Small intestine (tissue), 16 donors: ENCODE measurements at places on chromosomes 5 and 9.

GRCh38 chr5:177447611-177448243 lies 1.1 kb downstream of the PRR7 start:
- peak; percentile 42 for DNase-seq

DNA sequence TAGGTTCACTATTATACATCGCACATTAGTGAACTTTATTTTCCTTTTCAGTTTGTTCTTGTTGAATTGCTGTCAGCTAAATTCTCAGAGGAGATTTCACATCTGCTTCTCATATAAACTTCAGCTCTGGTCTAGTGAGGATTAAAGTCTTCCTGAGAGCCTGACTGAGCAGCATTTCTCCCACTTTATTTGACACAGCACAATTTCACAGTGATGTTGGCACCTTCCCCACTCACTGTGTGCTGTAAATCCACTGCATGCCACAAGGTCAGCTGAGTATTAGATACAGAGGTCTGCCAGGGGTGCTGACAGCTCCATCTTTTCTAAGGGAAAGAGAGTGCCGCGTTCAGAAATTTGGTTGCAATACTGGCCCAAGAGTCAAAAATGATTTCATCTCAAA lies 567.4 kb downstream of the PRR16 start:
- no peak for DNase-seq

GRCh38 chr9:134400283-134400682 lies 74.0 kb downstream of the RXRA start:
- no peak for DNase-seq

- DNase-seq = no peak
Measured at GRCh38 chr5:175855041-175855720, 16.2 kb upstream of the CPLX2 start.

DNA sequence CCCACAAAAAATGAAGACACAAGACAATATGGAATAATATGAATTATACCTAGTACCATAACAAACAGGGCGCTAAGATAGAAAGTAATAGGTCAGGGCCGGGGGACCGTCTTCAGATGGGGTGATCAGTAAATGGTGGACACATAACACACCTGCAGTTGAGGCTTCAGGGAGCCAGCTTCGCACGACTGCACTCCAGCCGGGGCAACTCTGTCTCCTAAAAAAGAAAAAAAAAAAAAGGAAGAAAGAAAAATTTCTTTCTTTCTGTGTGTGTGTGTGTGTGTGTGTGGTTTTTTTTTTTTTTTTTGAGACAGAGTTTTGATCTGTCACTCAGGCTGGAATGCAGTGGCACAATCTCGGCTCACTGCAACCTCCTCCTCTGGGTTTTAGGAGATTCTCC lies 75.0 kb upstream of the HSPA9 start:
- DNase-seq = no peak

GRCh38 chr5:172793577-172794488 lies 22.8 kb upstream of the DUSP1 start:
- peak; percentile 62 for DNase-seq

- DNase-seq = peak; percentile 40
Measured at GRCh38 chr5:52007230-52007858, 624.1 kb downstream of the ISL1 start.

DNA sequence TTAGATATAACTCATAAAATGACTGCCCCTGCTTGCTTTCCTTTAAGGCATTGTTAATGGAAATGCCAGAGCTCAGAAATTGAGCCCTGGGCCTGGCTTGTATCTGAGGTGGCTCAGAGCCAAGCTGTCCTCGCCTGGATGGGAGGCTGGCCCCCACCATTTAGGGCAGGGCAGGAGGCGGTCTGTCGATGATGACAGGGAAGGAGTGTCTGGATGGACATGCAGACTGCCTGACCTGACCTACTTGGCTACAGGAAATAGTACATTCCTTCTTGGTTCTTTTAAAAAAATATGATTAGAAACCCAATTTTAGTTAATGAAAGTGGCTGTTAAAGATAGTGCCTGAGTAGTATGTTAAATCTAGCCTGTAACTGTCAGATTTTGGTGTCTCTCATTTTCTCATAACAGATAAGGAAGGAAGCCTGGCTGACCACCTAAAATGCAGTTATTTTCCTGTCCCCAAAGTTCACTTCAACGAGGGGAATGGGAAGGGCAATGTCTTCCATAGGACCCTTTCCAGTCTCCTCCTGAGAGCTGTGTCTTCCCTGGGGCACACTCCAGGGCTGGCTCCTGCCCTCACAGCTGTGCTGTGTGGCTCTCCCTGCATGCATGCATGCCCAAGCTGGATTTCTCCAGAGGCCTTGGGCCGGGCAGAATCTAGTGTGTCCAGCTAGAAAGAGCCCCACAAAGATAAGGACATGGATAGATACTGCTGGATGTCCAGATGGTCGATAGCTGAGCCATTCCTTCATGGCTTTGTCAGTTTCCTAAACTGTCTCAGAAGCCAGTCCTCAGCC lies 42.3 kb downstream of the MACROH2A1 start:
- peak; percentile 46 for DNase-seq

- no peak for DNase-seq
Measured at GRCh38 chr5:61089351-61089750, 72.9 kb downstream of the SMIM15 start.

GRCh38 chr9:97578846-97579245 lies 54.3 kb downstream of the TSTD2 start:
- DNase-seq = no peak

GRCh38 chr5:128424646-128425045 lies 113.4 kb downstream of the FBN2 start:
- DNase-seq = no peak

DNA sequence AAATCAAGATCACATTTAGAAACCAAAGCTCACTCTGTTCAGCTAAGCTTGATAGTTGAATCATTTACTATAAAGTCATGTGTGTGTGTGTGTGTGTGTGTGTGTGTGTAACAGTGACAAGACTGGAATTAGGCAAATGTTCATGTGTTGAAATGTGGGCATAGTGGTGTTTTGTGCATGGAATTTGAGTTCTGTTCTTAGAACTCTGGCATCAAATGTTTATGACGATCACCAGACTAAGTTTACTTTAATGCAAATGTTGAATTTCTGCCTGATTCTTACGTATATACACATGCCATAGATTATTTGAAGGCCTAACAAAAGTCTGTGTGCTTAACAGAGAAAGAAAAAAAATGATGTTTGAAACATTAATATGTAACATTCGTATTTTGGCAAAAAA lies 72.8 kb upstream of the COL5A1 start:
- no peak for DNase-seq
